ENCODE measurements at places on chromosomes 3 and 15.

DNA sequence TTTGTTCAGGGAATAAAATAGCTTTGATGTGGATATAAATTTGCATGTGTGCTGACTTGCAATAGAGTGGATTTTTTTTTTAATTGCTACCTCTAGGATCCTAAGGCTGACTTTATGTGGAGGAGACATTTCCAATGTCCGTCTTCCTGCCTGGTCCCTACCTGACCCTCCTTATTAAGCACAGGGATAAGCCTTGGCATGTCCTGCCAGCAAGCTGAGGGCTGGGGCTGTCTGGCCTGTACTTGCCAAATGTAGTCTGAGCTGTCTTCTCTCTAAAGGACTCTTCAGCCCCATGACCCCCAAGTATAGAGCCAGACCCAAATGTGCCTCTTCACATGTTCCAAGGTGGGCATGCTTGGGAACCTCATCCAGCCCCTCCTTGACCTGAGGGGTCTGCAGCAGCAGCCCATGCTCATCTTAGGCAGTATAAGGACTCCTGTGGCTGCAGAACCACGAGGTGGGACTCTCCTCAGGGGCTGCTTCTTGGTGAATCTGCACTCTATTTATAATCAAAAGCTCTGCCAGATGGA lies 88.8 kb downstream of the CACNA1D start:
- no peak for DNase-seq

DNA sequence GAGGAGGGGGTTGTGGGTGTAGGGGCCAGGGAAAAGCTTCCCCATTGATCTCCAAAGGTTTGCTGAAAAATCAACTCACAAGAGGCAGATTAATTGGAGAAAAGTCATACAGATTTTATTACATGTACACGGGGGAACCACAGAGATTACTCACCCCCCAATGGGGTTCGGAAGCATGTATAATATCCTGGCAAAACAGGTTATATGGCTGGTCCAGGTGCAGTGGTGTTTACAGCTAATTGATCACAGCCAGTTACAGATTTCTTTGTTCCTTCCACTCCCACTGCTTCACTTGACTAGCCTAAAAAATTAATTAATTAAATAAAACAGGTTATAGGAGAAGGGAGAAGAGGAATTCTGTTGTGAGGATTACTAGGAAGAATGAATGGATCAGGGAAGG lies 22.4 kb downstream of the PRKCI start:
- DNase-seq, result no peak

GRCh38 chr15:70401709-70402108 lies 304.0 kb upstream of the TLE3 start:
- DNase-seq, result no peak

DNA sequence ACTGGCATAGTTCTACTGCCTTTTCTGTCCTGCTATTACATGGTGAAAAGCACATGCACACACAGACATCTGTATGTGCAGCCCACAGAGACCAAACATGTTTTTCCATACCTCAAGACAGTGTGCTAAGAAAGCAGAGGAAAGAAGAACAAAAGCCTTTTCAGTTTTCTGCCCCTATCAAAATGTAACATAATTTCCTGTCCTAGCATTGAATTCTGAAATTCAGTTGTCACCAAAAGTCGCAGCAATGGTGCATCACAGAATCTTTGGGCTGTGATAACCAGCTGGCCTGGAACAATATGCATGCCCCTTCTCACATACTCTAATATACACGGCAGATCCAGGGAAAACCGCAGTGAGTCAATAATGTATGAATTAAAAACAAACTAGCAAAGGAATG lies 153.8 kb upstream of the RAP2B start:
- no peak for DNase-seq
